Right ventricle myocardium inferior (tissue), 1 donor: ENCODE measurements at places on chromosomes 16 and 17. TPM values are rescaled to one million over a fixed set of nuclear protein-coding genes. Genes with fewer than 3 reads are reported as not detected.
A peak's percentile ranks its signal among the peaks of the same experiment; 100 is the strongest.

GRCh38 chr16:79090966-79091365 lies 509.6 kb downstream of the MAF start:
- no peak for DNase-seq

Gene FOXN1
- not detected for total RNA-seq

Gene GNGT2
- 2.5 TPM for total RNA-seq

DNA sequence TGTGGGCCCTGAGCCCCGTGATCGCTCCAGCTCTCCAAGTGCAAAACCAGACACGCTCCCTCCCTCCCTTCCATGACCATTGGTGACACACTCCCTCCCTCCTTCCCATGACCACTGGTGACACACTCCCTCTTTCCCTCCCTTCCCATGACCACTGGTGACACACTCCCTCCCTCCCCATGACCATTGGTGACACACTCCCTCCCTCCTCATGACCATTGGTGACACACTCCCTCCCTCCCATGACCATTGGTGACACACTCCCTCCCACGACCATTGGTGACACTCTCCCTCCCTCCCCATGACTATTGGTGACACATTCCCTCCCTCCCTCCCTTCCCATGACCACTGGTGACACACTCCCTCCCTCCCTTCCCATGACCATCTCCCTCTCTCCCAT lies 56.3 kb downstream of the LMF1 start:
- DNase-seq: no peak

DNA sequence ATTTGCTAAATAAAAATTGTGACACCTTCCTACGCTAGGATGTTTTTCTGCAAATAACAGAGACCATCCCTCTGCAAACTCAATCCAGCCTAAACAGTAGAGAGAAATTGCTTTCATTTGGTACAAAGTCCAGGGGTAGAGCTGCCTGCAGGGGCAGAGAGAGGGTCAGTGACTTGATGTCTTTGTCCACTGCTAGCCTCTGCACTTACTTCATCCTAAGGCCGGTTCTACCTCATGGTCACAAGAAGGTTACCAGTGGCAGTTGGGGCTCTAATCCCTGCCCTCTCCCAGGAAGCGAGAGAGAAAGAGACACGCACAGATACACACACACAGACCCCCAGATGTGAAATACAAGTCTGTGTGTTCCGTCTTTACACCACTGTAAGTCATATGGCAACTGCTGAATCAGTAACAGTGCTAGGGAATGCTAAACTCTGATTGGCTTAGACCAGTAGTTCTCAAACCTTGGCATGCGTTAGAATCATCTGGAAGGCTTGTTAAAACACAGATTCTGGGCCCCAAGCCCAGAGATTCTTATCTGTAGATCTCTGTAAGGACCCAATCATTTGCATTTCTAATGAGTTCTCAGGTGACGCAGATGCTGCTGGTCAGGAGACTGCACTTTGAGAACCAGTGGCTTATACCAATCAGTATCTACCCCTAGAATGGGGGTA lies 13.1 kb upstream of the LPCAT2 start:
- no peak for DNase-seq

DNA sequence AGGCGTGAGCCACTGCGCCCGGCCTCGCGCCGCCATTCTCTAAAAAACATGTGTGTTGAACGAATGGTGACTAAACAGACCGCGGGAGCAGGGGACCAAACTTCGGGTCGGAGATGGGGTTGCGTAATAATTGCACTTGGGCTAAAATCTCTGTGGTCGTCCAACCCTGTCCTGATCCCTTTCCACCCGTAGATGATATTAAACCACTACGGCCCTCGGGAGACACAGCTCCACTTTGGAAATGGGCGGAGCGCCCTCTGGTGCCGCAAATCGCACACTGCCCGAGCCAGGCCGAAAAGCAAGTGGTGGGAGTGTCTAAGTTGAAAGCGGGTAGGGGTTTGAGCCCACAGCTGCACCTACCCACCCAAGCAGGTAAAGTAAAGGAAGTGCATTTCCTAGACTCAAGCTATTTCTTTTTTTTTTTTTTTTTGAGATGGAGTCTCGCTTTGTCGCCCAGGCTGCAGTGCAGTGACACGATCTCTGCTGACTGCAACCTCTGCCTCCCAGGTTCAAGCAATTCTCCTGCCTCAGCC lies 17.0 kb downstream of the CAVIN1 start:
- DNase-seq: peak; percentile 94

DNA sequence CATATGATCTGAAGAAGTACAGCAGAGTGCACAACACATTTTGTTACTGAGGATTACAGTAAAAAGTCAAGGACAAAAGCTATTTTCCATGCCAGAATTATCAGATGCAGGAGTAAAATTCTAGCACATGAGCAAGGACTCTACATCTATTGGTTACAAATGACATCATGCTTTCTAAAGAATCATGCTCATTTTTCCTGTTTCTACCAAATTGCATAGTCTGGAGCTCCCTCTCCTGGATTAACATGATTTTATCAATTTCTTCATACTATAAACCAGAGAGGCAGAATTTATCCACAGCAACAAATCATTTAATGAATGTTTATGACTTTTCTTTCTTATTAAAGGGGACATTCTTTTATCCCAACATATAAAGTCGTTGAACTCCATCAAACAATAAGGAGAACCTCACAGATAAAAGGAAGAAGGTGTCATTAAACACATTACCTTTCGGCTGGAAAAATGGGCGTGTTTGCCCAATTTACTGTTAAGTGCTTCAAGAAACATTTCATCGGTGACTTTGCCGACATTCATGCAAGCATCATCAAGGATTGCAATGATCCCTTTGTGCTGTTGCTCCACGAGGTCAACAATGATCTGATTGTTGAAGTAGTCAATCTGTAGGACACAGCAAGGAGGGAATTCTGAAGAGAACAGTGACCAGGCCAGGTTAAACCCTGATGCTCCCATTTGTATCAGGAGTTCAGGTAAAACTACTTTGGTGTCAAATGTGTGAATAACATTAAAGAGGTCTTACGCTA lies 121.7 kb downstream of the MYO1D start:
- DNase-seq: no peak

Gene SHBG
- total RNA-seq: 0.35 TPM

DNA sequence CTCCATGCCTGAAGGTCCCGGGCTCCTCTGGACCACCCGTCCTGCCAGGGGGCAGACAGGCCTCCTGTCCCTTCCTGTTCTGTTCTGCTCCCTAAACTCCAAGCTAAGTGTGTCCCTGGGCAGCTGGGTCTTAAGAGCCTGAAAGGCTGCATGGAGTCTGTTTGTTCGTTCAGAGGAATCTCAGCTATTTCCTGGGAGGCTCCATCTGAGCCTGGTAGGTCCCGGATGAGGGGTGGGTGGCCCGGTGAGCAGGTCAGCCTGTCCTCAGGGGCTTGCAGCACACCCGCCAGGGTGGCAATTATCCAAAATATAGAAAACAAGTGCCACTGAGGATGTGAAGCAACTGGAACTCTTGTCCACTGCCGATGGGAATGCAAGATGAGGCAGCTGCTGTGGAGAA lies 12.6 kb downstream of the ACTG1 start:
- no peak for DNase-seq

Gene DNAAF8
- 1.5 TPM for total RNA-seq

GRCh38 chr17:59844884-59845594 lies 47.7 kb downstream of the TUBD1 start:
- no peak for DNase-seq

Gene PYDC1
- not detected for total RNA-seq

Gene ZC3H7A
- 22.6 TPM for total RNA-seq

DNA sequence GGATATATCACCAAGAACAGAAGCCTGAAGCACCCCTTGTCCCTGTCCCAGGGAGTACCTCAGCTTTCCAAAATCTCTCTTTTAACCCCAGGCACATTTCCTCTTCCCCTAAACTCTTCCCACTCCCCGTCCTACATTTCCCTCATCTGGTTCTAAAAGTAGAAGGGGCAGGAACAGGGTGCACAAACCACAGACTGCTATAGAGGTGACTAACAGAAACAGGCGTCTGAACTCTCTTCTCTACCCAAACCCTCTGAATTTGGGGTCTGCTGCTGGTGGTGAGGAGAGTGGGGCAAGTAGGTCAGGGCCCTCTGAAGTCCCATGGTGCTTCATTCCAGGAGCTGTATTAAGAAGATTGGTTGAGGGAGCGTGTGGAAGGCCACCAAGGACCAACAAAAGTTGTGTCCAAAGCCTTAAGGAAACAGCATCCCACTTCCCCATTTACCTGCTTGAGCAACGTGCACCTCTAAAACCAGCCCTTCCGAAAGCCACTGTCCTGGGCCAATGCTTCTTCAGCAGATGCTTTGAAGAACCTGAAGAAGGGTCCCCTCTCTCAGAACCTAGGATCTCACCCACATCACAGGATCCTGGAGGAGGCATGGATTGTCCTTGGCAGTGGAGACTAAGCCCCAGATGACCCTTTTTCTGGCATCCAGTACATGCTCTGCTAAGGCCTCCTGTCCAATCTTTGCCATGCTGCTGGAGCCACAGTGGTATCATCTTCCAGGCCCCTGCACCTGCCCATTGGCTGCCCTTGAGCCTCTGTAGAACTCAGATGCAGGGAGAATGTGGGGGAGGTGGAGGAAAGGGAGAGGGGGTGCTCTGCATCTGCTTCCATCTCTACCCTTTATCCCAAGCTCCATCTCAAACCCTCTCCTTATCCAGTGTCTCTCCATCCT lies 5.7 kb upstream of the NR1D1 start:
- no peak for DNase-seq

DNA sequence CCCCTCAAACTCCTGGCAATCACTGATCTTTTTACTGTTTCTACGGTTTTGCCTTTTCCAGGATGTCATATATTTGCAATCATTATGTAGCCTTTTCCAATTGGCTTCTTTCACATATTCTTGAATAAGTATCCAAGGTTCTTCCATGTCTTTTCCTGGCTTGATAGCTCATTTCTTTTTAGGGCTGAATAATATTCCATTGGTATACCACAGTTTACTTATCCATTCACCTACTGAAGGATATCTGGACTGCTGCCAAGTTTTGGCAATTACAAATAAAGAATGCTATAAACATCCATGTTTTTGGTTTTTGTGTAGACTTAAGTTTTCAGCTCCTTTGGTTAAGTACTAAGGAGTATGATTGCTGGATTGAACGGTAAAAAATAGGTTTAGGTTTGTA lies 16.0 kb downstream of the GPATCH8 start:
- no peak for DNase-seq

DNA sequence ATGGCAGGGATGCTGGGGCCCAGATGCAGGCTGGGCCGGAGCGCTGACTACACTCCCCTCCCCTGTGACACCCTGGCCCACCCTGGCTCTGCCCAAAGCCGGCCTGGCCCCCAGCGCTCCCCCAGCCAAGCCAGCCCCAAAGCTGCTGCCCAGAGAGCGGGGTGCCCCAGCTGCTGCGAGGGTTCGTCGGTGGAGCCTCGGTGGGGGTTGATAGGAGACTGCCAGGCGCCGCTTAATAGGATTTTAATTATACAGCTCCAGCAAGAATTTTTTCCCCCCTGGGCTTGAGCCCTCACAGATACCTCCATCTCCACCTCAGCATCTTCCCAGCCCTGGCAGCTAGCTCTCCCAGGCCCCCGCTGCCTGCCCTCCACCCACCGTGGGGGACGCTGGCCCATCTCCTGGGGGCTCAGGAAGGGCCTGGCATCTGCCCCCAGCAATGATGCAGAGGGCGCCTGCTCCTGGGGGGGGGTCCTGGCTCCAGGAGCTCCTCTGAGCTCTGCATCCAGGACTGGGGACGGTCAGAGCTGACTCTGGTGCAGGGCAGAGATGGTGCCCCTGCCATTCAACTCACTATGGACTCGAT lies 36.8 kb upstream of the DLX4 start:
- DNase-seq: peak; percentile 8

DNA sequence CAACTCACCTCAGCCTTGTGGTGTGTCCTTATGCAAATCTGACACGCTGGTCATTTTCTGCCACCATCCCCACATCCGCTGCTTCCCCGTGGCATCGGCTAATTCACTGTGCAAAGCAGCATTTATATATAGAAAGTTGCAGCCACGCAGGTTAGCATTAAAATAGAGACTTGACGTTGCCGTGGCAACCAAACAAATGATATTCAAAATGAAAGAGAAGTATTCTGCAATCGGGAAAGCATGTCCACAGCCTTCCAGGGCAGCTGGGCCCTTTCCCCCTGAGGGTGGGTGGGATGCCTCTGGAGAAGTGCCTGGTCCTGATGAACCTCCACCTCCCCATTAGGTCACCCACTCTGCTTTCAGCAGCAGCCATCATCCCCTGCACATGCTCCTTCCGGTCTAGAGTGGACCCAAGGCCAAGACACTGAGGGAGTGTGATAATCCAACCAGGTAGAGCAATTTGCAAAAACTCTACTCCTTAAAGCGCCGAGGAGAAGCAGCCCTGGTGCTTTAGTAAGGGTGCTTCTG lies 138.7 kb downstream of the GAS7 start:
- peak; percentile 67 for DNase-seq

DNA sequence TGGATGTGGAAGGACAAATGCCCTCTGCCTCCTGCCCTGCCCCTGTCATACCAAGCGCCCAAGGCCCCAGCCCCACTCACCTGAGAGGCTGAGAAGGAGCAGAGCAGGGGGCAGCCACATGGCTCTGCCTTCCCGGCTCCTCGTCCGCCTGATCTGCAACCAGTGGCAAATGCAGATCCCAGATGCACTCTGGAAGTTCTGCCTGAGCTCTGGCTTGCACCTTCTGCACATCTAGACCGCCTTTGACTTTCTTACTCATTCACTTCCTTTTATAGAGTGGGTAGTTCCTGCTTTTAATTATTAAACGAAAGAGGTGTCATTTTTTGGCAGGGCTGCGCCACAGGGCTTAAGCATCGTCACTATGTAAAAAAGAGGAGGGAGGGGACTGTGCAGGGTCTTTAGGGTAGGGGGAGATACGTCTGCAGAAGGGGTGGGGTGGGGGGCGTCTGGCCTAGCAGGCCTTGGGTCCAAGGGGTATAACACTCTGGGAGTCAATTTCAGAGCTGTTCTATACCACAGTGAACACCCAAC lies at the start of gene CD300LB:
CD300LB (minus strand) TSS at position 245 of the 531 bp plus-strand sequence; CDS start at position 120, 125 bp downstream.
- peak; percentile 41 for DNase-seq

GRCh38 chr17:36507266-36507665 lies 20.8 kb downstream of the ZNHIT3 start:
- DNase-seq: no peak

Gene IL17C
- total RNA-seq: not detected

GRCh38 chr16:10744370-10745030 lies 858 bp downstream of the NUBP1 start:
- no peak for DNase-seq

Gene PRR15L
- not detected for total RNA-seq

Gene SMTNL2
- total RNA-seq: 48.6 TPM

- peak; percentile 94 for DNase-seq
Observed at GRCh38 chr17:7437950-7438614, 1.2 kb upstream of the FGF11 start.

Gene HEATR9
- total RNA-seq: not detected

Gene ABI3
- total RNA-seq: 6.3 TPM

GRCh38 chr16:86198206-86199118 lies 299.5 kb downstream of the IRF8 start:
- no peak for DNase-seq

Gene MFSD6L
- 0.11 TPM for total RNA-seq
